Stimulated activated CD8-positive, alpha-beta memory T cell treated with anti-CD3 and anti-CD28 coated beads, Interleukin-2, amount 100 ng/mL, for 48 hours (primary cell): ENCODE measurements at places on chromosomes 3 and 15.

DNA sequence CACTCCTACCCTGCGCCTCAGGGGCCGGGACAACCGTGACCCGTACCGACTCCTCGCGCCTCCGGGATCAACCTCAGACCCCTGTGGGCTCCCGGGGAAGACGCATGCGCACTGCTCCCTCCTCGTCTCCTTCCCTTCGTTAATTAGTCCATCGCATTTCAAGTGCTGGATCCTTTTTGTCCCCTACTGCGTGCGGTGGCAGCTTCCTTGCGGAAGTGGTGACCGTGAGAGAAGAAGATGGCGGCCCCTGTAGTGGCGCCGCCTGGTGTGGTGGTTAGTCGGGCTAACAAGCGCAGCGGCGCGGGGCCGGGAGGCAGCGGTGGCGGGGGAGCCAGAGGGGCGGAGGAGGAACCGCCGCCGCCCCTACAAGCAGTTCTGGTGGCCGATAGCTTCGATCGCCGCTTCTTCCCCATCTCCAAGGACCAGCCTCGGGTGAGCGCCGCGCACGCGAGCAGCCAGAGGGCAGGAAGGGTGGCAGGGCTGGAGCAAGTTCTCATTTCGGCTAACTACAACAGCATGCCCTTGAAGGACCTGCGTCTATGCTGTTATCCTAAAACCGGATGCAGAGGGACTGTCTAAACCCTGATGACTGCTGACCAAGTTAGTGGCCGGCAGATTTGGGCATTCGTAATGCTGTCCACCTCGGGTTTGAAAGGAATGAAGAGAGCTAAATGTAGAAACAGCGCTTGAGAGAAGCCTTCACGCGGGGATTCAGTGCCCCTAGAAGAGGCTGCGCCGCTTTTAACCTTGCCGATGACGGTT, at the start of gene EIF2B5:
Gene EIF2B5 (plus strand): TSS at position 210 of the 762 bp plus-strand sequence. CDS start 28 bp downstream, at position 238.
- peak; percentile 72 for DNase-seq

- no peak for DNase-seq
These were observed 84.3 kb downstream of the RPLP1 start for GRCh38 chr15:69536726-69537512.

DNA sequence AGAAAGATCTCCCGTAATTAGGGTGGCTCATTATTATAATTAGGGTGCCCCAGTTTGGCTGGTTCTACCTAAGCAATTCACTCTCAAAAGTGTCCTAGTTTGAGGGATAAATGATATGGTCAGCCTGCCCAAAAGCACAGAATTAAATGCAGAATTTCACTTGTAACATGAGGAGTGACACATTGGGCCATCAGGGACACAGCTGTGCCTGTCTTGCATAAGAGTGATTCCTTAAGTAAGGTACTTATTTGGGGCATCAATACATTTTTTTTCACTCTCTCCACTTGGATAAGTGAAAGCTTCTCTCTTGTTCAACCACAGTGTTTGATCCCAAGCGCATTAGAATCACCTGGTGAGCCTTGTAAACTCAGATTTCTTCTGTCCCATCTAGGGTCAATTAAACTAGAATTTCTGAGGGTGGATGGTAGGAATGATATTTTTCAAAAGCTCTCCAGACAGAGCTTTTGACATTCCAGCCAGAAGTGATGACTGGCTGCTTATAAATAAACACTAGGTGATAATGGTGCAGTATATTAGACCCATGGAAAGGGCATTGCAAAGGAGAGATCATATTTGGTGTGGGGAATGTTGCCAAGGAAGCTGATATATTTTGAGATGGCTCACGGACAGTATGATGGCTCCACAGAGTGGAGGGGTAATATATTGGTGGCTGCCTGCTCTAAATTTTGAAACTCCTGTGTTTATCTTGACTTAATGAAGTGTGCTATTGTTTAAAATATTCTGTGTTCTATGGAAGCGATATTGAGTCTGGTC, 458.1 kb upstream of the RASGRP1 start:
- no peak for DNase-seq

DNA sequence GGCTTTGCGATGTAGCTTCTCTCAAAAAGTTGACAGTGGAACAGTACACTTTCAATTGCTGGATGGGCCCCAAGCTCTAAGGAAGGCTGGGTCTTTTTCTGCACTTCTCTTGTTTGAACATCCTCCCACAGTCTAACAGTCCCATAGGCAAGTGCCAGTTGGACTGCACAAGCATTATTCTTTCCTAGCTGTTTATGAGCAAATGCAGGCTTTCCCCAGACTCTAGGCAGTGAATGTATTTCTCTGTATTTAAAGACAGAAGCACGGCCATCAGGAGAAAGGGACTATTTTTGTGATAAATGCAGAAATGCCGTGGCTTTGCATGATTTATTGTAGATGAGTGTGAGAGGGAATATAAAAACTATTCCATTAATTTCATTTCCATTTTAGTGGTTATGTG, 539.3 kb upstream of the LMCD1 start:
- DNase-seq = no peak

GRCh38 chr15:43749690-43750345, 3.6 kb downstream of the PDIA3 start:
- DNase-seq = no peak

DNA sequence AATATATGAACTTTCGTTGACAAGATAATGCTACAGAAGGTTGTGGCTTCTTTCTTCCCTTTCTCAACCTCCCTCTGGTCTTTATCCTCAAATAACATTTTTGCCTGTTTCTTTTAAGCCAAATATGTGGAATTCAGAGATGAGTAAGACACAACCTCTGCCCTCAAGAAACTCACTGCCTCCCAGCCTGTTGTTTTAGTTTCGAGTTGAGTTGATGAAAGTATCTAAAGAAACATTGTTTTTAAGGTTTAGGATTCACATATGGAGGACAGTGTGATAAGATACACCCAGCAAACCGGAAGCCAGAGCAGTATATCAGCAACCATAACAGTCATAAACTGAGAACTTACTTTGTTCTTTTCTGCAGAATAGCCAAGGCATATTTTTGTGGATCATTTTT, 218.6 kb downstream of the THSD4 start:
- DNase-seq = no peak

DNA sequence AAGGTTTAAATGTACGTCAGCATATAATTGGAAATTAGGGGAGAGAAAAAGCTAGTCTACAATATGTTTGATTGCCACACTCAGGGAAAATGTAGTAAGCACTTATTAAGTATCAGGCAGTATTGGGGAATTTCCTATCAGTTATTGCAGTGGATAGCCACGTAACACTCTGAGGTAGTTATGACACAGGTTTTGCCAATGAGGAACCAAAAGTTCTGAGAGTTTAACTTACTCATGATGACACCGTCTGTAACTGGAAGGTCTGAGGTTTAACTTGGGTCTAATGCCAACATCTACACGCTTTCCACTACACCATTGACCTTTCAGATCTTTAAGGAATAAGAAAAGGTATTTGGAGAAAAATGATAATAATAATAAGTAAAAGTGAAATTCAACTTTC, 89.5 kb downstream of the ZMAT3 start:
- DNase-seq = no peak

GRCh38 chr3:18302517-18302916, 122.6 kb downstream of the SATB1 start:
- no peak for DNase-seq

DNA sequence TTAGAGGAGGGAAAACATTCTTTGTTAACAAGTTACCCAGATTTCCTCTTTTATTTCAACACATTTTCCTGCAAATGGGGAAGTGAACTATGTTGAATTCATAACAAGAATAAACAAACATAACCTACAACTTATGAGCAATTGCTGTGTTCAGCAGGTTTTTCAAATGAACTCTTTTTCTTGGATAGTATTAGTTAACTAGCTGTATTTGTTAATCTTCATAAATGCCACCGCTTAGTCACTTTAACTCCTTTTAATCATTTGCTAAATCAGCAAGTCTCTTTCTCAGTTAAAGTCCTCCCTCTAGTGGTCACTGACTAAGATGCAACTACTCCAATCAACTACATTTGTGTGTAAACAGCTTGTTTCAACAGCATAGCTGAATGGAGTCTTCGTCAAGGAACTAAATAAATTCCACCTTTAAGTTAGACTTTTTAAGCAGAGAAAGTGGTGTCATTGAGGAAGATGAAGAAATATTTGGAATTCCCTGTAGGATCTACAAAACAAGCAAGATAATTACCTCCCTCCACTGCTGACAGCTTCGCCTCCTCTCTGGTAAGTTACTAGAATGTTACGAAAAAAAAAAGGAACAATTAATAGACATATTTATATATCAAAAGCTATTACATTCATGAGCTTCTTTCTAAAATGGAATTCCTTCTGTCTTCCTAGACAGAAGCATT, 1122.0 kb downstream of the ROBO1 start:
- DNase-seq = no peak

GRCh38 chr3:48879307-48879993, 19.2 kb downstream of the SLC25A20 start:
- DNase-seq = no peak

GRCh38 chr15:70829371-70830166, 24.4 kb downstream of the LARP6 start:
- DNase-seq = no peak

GRCh38 chr15:36880224-36880912, 220.0 kb downstream of the MEIS2 start:
- no peak for DNase-seq

GRCh38 chr15:70387081-70387480, 289.4 kb upstream of the TLE3 start:
- no peak for DNase-seq

DNA sequence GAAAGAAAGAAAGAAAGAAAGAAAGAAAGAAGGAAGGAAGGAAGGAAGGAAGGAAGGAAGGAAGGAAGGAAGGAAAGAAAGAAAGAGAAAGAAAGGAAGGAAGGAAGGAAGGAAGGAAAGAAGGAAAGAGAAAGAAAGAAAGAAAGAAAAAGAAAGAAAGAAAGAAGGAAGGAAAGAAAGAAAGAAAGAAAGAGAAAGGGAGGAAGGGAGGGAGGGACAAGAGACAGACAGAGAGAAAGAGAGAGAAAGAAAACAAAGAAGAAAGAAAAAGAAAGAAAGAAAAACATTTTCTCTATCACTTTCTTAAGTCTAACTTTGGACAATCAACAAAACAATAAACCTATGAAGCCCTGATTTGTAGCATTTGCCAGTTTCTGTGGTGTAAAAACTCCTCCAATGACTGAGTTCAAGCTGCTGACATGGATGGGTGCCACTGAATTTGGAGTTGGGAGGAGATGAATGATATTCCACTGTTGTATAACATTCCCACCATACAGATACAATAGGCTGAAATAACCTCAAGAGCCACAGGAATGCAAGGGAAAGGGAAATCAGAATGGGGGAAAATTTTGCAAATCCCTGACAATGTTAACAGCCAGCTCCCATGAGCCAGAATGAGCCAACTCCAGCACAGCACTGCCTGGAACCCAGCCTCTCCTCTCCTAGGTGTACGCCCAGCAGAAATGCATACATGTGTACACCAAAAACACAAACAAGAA, 15.0 kb upstream of the RTP3 start:
- no peak for DNase-seq

- DNase-seq = no peak
These were observed 81.8 kb downstream of the WWTR1 start for GRCh38 chr3:149575961-149576564.

- DNase-seq = no peak
These were observed 189.3 kb downstream of the NFKBIZ start for GRCh38 chr3:102038477-102039142.

DNA sequence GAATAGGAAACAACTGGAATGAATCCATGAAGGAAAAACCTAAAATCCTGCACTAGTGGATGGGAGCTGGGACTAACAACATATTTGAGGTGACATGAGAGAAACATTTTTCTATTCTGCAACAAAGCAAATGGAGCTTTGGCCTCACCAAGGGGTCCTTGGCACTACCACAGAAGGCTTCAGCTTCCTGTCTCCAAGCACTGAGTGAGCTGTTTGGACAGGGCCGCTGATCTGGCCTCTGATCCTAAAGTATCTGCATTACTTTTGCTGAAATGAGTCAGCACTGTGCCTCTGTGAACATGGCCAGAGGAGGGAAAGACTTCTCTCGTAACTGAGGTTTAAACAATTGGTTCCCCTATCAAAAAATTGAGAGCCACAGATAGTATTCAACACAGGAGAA, 9.0 kb downstream of the ARPP21 start:
- no peak for DNase-seq

DNA sequence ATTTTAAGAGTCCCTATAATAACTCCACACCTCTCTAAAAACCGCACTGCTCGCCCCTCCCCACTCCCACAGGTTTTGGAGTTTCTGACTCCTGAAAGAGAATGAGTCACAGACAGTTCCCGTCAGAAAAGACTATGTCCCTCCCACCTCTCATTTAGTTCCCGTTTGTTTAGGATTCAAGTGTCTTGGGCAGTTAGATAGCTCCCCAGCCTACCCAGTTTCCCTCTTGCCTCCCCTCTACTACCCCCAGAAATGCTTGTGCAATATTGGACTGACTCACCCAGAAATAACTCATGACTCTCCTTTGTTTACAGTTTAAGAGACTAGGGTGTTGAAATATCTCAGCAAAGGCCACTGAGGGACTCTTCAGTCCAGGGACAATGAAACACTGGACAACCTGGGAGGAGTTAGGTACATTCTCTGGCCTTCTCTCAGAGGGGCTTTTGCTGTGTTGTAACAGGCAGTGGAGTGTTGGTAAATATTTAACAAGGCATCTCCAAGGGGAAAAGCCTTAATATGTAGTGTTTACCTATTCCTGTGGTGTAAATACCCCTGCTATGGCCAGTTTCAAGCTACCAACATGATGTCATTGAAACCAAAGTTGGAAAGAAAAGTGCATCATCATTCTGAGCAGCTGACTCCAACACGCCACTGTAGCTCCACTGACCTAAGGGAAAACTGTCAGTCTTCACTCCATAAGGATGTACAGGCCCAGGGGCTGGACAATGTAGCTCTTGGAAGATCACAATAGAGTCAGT, 96.1 kb upstream of the CHD2 start:
- DNase-seq = peak; percentile 76

- no peak for DNase-seq
These were observed 295.7 kb upstream of the SOX14 start for GRCh38 chr3:137468446-137468845.

DNA sequence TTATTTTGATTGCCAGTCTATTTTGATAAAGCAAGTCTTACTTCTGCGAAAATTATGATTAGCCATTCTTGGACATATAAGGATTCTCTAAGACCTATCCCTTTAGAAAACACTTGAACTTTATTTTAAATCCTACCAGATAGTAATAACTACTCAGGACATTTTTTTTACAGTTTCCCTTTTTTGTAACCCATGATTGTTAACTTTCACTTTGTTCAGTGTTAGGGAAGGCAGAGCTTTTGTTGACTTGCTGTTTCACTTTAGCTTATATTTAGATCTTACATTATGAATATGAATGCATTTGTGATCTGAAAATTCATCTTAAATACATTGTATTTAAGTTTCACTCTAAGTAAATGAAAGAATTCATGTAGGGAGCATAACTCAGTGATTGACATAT, 167.0 kb downstream of the AKAP13 start:
- no peak for DNase-seq
